Hematopoietic multipotent progenitor cell treated with erythropoietin and hydrocortisone succinate and interleukin-3 and kit ligand, for 15 days (in vitro differentiated cells): ENCODE measurements at places on chromosomes 7 and 10.

DNA sequence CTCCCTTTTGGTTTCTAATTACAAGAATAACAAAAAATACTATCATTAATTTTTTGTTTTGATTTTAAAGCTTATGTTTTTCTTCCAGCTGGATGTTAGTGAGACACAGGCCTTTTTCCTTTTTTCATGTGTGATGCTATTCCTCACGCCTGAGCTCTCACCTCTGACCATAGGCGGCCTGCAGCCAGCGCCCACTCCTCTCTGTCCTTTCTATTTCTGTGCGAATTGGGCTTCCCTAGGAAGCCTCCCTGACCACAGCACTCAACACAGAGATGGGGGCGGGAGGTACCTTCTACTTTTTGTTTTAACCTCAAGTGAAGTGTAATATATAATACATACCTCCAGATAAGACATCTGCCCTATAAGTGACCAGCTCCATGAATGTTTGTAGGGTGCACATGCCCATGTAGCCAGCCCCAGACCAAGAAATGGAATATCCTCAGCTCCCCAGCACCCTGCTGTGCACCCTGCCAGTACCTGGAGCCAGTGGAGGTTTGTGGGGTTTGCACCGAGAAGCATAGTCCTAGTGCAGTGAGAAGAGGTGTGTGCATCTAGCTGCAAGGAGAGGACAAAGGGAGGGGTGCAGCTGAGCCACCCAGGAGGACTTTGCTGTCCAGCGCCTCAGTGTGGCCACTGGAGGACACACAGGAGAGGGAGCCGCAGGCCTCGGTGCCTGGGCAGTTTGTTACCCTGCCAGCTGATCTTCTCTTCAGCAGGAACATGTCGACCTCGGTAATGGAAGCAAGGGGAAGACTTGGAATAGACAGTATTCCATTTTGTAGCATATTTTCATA, 38.5 kb downstream of the BNIP3 start:
- DNase-seq, result peak; percentile 25

GRCh38 chr7:142485617-142486226, 227.9 kb upstream of the PRSS58 start:
- DNase-seq, result peak; percentile 33

DNA sequence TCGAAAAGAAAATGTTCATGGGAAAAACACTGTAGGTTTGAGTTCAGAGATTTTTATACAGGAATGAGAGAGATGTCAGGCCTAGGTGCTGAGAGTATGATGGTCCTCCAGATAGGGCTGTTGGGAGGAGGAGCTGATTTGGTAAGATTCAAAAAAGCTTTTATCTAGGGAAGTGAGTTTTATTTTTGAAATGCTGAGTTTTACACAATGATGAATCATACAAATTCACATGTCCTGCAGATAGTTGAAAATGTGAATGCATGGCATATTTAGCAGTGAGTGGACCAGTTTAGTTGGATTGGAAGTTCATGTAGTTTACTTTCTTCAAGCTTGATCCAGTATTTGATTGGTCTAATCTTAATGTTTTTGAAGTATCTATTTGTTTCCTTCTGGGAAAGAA, 154.8 kb downstream of the LRRC4 start:
- no peak for DNase-seq

DNA sequence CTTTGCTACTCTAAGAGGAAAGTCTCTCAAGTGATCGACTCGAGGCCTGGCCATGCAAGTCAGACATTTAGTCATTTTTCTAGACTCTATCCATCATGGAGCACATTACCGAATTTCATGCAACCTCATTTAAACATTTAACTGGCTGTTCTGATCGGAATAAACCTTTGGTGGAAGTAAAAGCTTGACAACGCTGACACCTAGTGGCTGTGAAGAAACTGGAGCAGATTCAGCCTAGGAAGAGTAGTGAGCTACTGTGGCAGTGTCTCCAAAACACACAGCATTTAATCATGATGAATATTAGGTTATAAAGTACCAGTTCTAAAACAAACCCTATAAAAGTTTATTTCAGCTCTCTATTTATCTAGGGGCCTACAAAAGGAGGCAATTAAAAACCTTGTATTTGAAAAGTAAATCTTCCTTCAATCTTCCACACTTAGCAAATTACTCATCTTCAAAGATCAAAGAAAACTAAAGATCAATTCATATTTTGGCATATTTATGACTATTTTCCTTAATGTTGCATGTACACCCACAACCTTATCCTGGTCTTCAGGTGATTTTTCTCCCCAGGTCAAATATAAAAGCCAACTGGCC, 175.0 kb downstream of the CTNNA3 start:
- no peak for DNase-seq

DNA sequence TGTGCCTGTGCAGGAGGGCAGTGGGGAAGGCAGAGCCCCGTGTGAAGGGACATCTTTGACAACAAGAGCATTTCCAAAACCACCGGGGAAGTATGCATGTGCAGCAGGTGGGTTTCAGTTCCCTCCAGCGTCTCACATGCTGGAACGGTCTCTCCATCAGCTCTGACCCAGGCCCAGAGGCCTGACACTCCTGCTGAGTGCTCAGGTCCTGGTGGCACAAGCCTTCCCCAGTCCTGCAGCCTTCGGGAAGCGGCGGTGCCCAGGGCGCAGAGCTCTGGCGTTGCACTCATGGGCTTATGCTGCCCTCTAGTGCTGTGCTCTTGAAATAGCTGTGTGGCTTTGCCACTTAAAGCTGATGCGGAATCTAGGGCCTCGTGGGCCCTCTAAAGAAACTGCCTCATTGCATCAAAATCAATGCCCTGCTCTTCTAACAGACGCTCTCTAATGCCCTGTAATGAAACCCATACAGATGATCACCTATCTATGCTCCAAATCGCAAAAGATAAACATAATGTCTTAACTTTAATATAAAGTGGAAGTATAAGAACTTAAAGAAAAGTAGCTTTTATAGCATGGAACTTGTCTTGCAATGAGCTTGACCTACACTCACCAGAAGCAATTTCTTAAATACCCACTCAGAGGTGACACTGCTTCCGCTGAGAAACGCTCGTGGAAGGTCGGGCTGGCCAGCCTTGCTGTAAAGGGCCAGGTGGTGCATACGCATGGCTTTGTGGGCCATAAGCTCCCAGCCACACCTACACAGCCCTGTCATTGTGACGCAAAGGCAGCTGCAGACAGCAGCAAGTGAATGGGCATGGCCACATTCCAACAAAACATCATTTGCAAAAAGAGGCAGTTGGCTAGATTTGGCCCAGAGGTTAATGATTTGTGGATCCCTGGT, 38.6 kb downstream of the CLRN3 start:
- peak; percentile 3 for DNase-seq

DNA sequence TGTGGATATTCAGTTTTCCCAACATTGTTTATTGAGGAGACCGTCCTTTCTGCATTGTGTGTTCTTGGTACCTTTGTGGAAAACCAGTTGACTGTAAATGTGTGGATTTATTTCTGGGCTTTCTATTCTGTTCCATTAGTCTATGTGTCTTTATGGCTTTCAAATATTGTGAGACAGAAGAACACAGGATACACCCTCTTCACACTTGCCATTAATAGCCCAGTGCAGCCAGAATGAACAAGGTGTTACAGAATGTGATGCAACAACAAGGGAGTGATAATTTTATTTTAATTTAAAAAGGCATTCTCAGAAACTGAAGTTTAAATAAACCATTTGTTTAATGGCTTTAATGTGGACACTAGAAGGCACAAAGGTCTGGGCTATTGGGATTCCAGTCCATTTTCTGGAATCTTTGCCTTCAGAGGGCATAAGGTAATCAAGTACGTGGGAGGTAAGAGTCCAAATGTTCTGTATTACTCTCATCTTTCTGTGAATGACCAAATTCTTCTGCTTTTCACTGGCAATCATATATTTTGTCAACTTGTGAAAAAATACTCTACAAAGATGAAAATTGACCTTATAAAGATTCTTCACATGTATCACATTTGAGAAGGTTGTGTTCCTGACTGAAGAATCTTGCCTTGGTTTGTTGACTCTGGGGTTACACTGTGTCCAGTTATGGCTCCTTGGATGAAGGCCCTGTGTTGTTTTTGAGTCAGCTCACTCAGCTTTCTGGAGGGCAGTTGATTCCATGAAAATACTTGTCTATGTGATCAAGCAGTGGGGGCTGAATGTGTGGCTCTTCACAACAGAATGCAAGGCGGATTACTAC, 962.7 kb downstream of the LRMDA start:
- DNase-seq, result no peak
